ENCODE measurements at places on chromosomes 7 and 10.

- DNase-seq = no peak
Observed at GRCh38 chr7:139673230-139673629, 104.6 kb downstream of the HIPK2 start.

GRCh38 chr7:78412216-78412858, 613.8 kb downstream of the PHTF2 start:
- no peak for DNase-seq

DNA sequence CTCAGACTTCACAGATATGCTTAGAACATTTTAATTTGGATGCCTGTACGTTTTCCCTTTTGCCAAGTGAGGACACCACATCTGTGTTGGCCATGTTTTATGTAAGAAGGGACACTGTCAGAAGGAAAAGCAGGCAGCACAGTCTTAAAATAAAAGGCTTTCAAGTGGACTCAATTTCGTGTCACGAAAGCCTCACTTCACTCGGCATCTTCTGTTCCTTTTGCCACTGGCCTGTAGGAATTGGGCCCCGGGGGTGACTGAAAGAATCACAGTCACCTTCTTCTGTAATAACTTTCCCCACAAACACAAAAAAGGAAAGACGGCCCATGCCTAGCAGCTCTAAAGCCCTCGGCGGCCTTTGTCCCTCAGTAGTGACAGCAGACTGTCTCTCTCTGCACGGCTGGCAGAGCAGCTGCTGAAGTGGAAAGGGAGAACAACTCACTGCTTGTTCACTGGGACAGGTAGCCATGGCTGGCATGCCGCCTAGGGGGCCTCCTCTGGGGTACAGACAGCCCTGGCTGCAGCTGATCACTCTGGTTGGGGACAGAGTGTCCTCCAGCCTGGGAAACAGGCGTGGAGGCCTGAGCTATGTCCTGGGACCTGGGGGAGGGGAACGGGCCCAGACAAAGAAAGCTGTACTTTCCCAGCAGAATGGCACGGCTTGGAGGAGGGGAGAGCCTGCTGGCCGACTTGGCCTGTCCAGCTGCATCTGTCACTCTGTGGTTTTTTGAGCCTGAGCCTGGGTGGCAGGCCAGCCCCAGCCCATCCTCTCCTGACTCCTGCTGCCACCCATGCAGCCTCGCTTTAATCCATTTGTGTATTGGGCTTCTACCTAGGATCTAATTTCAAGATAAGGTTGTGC, 4.4 kb downstream of the RASSF4 start:
- no peak for DNase-seq

DNA sequence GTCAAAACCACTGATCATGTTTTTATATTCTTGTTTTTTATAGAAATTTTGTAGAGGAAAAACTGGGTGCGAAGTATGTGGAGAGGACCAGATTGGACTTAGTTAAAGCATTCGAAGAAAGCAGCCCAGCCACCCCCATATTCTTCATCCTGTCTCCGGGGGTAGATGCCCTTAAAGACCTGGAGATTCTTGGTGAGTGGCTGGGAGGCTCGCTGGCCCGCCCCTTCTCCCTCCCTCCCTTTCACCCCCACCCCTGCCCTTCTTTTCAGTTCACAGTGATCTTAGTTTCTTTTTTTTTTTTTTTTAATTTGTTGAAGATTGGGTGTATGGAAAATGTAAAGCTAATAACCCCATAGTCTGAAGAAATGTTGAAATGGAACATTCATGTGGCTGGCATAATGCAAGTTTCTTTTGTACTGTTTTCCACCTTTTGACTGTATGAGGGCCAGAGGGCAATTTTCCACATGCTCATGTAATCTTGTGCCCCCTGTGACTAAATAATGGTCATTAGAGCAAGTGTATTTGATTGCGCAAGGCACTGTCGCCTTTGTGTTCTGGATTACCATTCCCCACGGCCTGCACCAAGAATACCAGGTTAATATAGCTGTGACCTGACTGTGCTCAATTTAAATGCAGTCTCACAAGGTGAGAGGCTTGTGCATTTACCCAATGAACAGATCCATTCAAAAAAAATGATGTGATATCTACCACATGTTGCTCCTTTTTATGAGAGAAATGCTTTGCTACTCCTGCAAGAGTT, 77.7 kb downstream of the CDCA7L start:
- no peak for DNase-seq

GRCh38 chr7:94590526-94591162, 65.3 kb downstream of the SGCE start:
- no peak for DNase-seq

DNA sequence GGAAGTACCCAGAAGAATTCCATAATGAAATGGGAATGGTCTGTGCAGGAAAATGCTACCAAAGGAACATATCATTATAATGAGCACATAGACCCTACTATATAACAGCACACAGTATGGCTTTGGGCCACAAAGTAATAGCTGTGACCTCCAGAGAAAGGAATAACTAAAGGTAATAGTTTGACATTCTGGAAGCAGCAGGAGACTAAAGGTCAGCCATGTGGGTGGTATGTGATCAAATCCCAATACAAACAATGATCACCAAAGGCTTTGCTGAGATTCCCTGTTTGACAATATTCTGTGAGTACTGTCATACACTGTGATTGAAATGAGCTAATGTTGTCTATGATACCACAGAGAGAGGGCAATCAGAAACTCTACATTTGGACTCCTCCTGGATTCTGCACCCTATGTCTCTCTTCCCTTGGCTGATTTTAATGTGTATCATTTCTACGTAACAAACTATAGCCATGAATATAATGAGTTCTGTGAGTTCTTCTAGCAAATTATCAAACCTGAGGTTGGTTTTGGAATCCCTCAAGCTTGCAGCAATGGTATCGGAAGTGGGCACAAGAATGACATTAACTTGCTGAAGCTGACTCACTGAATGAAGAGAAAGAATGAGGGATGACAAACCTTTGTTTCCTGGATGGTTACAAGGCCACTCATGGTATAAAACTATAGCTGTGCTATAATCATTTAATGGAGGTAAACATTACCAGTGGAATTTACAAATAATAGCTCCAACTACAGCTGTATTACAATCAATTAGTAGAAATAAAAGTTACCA, 99.6 kb downstream of the JMJD1C start:
- DNase-seq = no peak

- no peak for DNase-seq
Observed at GRCh38 chr7:23293500-23294073, 5.6 kb upstream of the MALSU1 start.

- no peak for DNase-seq
Observed at GRCh38 chr7:96747418-96747940, 37.8 kb upstream of the SEM1 start.

- DNase-seq = no peak
Observed at GRCh38 chr7:158061026-158061630, 526.5 kb downstream of the PTPRN2 start.

DNA sequence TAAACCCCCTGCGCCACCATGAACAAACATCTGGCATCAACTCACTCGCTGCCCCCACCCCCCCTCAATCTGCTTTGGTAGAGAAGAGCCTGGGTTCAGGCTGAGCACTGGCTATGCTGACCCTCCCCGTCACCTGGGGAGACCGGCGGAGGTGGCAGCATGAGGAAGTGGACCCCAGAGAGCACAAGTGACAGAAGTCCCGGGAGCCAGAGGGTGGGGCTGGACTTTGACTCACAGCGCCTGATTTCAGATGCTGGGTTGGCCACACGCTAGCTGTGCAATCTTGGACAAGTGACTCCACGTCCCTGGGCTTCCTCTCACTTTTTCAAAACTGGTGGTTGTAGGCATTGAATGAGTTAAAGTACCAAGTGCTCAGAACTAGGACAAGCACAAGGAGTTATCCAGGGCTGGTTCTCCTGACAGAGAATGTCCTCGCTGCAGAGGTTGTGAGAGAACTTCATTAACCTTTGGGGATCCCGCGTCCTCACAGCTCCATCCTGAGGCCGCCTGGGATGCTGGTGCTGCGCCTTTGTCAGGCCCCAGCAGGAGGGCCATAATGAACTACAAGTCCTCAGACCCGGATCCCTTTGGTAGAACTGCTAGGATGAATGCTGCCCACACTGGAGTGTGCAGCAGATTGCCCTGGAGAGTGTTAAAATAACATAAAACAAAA, 48.8 kb upstream of the RASGEF1A start:
- no peak for DNase-seq

DNA sequence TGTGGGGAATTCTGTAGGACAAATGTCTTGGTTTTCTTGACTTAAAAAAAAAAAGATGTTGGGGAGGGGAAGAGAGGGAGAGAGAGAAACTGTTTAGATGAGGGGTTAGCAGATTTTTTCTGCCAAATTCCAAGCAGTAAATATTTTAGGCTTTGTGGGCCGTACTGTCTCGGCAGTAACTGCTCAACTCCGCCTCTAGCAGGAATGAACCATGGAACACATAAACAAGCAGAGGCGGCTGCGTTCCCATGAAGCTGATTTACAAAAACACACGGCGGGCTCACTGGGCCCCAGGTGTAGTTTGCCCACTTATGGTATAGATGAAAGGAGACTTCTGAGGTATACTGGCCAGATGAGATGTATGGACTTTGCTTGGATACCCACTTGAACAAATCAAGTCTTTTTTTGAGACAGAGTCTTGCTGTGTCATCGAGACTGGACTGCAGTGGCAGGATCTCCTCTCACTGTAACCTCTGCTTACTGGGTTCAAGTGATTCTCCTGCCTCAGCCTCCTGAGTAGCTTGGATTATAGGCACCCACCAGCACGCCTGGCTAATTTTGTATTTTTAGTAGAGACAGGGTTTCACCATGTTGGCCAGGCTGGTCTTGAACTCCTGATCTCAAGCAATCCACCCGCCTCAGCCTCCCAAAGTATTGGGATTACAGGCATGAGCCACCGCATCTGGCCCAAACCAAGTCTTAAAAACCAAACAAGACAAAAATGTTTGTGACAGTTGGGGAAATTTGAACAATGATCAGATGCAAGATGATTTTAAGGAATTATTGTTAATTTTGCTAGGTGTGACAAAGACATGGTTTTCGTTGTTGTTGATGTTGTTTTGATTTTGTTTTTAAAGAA, 9.7 kb upstream of the ADAMTS14 start:
- no peak for DNase-seq

DNA sequence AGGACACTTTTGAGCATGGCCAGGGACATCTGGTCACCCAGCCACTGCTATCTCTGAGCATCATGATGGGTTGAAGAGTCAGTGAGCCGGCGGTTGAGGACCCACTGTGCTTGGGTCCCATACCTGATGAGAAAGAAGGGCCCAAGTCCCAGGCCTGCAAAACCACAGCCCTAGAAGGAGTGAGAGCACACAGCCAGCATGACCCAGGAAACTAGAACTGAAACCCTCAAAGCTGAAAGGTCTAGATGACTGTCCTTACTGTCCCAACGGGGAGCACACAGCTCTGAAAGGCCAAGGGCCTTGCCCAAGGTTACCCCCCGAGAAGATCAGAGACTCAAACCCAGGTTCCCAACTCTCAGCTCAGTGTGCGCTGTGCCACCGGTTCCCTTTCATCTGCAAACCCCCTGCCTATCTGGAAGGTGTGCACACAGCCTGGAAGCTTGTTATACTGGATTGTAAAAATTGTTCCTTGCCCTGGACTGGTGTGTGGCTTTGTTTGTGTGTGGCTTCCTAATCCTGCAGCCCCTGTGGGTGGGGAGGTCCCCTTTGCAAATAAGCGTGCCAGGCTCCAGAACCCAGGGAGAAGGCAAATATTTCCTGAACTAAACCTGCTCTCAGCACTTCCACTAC, 22.6 kb upstream of the PSAP start:
- no peak for DNase-seq

Measured in stimulated activated CD8-positive, alpha-beta memory T cell treated with anti-CD3 and anti-CD28 coated beads, Interleukin-2, amount 100 ng/mL, for 1 hour (primary cell).